NCI-H1417 treated with DMSO at 0.1 percent for 48 hours (cell line): ENCODE measurements at places on chromosomes 16 and 17.

- no peak for DNase-seq
Measured at GRCh38 chr17:40561294-40561870, 3.9 kb downstream of the CCR7 start.

DNA sequence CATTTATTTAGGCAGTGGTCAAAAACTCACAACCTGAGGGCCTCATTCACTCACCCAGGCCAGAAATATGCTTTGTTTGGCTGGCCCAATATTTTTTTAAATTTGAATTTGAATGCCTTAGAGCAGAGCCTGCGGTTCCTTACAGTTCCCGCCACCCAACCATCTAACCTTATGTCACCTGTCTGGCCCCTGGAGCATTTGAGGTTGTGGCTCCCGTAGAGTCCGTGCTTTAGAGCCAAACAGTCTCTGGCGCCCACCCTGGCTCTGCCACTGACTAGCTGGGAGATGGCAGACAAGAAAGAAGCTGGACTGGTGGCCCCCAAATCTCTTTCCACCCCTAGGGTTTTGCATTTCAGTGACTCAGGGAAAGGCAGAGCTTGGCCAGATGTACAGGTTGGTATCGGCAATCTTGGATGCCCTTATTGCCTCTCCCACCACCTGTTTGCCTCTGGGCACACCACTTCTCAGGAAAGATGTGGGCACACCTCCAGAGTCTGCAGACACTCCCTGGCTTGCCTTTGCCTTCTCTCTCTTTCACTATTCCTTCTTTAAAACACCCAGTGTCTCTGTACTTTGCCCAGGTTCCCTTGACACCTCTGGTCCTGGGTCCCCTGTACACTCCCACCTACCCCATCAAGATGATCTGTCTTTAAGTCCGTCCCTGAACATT, 1.9 kb upstream of the MAP3K14 start:
- no peak for DNase-seq

DNA sequence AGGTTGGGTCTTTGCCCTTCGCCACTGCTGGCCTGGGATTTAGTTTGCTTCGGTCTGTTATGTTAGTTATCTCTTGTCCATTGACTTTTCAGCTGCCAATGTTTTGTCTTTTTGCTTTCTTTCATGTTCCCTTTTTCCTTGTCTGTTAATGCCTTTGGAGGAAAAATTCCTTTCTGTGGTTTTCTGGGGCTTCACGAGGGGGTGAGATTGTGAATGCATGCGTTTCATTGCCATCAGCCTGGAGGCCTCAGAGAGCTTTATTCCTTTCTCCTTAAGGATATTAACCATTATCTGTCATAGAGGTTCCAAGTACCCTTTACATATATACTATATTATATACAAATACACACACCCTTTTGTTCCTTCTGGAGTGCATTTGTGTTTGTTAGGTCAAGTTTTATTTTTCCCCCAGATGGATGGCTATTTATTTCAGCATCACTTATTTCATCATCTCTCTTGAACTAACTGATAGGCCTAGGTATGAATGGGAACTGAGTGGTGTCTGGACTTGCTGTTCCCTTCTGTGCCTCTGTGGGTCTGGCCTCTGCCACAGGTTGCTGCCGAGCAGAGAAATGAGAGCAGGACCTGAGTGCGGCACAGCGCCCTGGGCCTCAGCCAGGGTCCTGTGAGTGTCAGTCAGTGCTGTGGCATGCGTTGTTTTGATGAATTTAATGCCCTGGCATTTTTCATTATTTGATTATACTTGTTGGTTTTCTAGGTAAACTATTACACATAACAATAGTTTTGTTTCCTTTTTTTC, 193.4 kb downstream of the LGALS9B start:
- no peak for DNase-seq

DNA sequence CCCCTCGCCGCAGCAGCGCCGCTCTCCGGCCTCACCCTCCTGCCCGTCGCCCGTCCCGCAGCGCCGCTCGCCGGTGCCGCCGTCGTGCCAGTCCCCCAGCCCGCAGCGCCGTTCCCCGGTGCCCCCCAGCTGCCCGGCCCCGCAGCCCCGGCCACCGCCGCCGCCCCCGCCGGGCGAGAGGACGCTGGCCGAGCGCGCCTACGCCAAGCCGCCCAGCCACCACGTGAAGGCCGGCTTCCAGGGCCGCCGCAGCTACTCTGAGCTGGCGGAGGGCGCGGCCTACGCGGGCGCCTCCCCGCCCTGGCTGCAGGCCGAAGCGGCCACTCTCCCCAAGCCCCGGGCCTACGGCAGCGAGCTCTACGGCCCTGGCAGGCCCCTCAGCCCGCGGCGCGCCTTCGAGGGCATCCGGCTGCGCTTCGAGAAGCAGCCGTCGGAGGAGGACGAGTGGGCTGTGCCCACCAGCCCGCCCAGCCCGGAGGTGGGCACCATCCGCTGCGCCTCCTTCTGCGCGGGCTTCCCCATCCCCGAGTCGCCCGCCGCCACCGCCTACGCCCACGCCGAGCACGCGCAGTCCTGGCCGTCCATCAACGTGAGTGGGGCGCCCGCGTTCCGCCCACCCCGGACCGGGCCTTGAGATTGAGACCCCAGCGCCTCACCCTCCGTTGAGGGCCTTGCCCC, 15.0 kb downstream of the TBKBP1 start:
- no peak for DNase-seq

- no peak for DNase-seq
Measured at GRCh38 chr17:38451030-38451839, 23.0 kb downstream of the ARHGAP23 start.

DNA sequence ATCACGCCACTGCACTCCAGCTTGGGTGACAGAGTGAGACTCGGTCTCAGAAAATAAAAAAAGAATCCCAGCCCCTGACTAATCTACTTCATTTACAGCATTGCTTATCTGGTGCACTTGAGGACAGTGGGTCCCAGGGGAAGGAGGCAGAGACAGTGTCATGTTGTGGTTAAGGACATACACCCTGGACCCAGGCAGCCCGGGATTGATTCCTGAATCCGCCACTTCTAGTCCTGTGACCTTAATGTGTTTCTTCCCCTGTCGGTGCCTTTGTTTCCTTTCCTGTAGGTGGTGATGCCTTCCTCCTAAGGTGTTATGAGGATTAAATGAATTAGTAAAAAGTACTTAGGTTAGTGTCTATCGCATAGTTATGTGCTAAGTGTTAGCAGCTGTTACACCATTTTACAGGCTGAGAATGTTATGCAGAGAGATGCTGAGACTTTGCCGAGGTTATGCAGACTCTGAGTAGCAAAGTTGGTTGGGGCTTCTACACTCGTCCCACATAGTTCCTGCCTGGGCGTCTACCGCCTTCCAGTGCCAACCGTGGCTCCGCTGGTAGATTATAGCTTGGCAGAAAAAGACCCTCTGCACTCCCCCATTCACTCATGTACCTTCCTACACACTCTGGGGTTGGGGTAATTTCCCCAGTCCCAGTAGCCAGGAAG, 74.8 kb downstream of the RAB11FIP4 start:
- DNase-seq: no peak

DNA sequence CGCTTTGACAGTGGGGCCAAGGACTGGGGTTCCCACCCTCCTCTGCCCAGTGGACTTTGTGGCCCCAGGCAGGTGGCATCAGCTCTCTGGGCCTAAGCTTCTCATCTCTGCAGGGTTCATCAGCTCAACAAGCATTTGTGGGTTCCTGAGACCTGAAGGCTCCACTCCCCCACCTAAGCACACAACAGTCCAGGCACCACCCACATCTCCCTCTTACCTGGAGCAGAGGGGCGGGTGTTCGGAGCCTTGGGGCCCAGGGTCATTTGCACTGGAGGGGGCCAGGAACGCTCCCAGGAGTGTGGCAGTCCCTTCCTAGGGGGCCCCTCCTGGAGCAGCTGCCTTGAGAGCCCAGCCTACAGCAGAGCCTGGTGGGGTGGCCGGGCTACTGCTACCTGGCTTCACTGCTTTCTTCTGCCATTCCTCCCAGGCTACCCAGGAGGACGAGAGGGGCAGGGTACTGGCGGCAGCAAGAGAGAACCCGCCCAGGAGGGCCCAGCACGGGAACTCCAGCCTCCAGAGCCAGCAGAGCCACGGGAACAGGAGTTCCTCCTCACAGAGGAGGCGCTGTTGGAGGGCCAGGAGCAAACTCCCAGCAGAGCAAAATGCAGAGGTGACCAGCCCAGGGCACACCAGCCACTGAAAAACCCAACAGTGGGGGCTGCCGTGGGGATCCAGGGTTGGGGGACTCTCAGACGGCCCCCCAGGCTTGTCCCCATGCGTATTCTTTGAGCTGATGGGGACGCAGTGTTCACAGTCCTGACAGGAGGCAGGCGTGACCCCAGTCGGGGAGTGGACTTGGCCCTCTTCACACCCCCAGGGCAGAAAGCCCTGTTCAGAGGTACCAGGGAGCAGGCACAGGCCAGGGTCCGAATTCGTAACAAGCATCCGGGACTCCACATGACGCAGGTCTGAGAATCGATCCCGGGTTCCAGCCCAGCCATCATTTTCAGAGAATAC, 35.1 kb upstream of the SLC38A10 start:
- DNase-seq: no peak

DNA sequence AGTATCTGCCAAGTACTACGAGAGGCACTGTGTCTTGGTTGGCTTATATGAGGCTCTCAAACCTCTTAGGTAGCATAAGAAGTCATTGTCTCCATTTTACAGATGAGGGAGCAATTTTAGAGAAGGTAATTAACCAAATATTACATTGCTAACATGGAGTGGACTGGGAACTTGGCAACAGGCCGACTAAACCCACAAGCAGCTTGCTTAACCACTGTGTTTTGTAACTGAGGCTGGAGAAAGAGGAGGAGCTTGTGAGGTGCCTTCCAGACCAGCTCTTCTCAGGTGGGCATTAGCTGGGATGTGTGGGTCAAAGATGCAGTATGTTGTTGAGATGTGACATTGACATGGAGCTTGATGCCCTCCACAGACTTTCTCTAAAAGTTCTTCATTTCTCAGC, 835.6 kb upstream of the RBFOX1 start:
- DNase-seq: no peak

GRCh38 chr17:41052566-41052965, 2.5 kb downstream of the KRTAP2-2 start:
- no peak for DNase-seq
